Muscle of leg (tissue), 16 donors: ENCODE measurements at places on chromosomes 1 and 21. TPM values are rescaled to one million over a fixed set of nuclear protein-coding genes. Genes with fewer than 3 reads are reported as not detected.
A peak's percentile ranks its signal among the peaks of the same experiment; 100 is the strongest.

Gene EFNA4
- 7.5 TPM for total RNA-seq

Gene GUCA2A
- not detected for total RNA-seq

Gene ST6GALNAC5
- 2.8 TPM for total RNA-seq

Gene COL8A2
- total RNA-seq: 35.7 TPM

GRCh38 chr1:14441302-14441741 lies 157.2 kb upstream of the KAZN start:
- no peaks in the 10 kb centered on the region for H3K36me3 ChIP-seq
- peaks cover 5% of the 10 kb centered on the region for H3K27me3 ChIP-seq
- DNase-seq: peak; percentile 28
- no peak overlapping the region for H3K4me3 ChIP-seq
- peaks cover 3% of the 10 kb centered on the region for H3K4me1 ChIP-seq

DNA sequence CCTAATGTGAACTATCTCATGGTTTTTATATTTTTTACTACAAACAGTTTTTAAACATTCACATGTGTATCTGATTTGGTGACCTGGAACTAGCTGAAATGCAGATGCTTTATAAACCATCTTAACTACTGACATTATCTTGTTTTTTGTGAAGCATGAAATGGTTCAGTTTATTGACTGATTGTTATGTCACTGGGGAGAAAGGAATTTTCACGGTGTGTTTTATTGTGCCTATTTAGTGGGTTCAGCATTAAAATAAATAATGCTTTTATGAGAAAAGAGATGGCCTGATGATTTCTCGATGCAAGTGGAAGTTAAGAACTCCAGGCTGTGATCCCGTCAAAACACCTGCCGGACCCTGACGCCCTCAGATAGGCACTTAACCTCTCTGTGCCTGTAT lies 79.9 kb upstream of the KIF26B start:
- no peak overlapping the region for H3K27ac ChIP-seq
- DNase-seq: no peak
- peaks cover 4% of the 10 kb centered on the region for H3K36me3 ChIP-seq
- H3K4me3 ChIP-seq: no peak overlapping the region

DNA sequence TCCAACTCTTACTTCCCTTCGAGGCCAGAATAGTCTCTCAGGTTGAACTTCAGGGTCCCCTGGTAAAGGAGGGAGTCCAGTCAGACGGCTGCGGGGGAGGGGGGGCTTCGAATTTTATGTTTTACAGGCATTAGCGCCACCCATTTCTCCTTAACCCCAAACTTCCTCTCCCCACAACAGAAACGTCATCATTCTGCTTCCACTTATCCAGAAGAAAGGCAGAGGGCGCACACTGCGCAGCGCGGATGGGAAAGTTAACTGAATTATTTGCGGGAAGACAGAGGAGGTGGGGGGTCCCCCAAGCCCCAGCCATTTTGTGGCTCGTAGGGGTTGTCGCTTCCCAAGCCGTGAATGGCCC lies 529 bp upstream of the PRMT2 start:
- peak overlapping the region; percentile 52 for H3K4me3 ChIP-seq
- H3K4me1 ChIP-seq: peaks cover 8% of the 10 kb centered on the region
- peaks cover 9% of the 10 kb centered on the region for H3K36me3 ChIP-seq
- no peaks in the 10 kb centered on the region for H3K27me3 ChIP-seq

- H3K27ac ChIP-seq: peak overlapping the region; percentile 94
- peak; percentile 98 for DNase-seq
- H3K4me1 ChIP-seq: peaks cover 50% of the 10 kb centered on the region
- peak overlapping the region; percentile 47 for H3K4me3 ChIP-seq
- no peaks in the 10 kb centered on the region for H3K36me3 ChIP-seq
Observed at GRCh38 chr1:31715087-31715872, 11.5 kb upstream of the COL16A1 start.

DNA sequence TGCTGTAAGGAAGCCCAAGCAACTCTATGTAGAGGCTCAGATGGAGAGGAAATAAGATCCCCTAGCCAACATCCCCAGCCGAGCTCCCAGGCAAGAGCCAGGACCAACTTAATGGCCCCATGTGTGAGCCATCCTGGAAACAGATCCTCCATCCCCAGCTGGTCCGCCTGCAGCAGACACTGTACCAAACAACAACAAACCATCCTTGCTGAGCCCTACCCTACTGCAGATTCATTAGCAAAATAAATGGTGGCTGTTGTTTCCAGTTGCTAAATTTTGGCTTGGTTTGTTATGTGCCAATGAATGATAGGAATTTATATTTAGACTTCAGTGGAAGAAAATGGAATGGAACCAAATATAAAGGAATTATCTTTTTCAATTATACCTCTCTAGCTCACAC lies 43.9 kb downstream of the LMX1A start:
- no peak overlapping the region for H3K27ac ChIP-seq
- H3K36me3 ChIP-seq: no peaks in the 10 kb centered on the region
- H3K4me3 ChIP-seq: no peak overlapping the region
- DNase-seq: no peak
- H3K4me1 ChIP-seq: no peaks in the 10 kb centered on the region
- peaks cover 10% of the 10 kb centered on the region for H3K27me3 ChIP-seq
